ENCODE measurements at places on chromosomes 3 and 15. TPM values are rescaled to one million over a fixed set of nuclear protein-coding genes. Genes with fewer than 3 reads are reported as not detected.

Gene UBA7
- total RNA-seq: 8.3 TPM

Gene RTP3
- total RNA-seq: 0.08 TPM

Gene KCNH8
- 0.79 TPM for total RNA-seq

Gene CHRNB4
- total RNA-seq: not detected

Gene HCN4
- not detected for total RNA-seq

Gene KNG1
- total RNA-seq: not detected

Gene RETNLB
- total RNA-seq: not detected

Gene PRSS50
- total RNA-seq: not detected

Gene RLBP1
- total RNA-seq: 3.7 TPM

Gene CPB1
- total RNA-seq: not detected

Gene PEX5L
- total RNA-seq: 0.48 TPM

Gene SKOR1
- 1.1 TPM for total RNA-seq

Gene CFAP20DC
- total RNA-seq: 4.5 TPM

Gene PPP1R14D
- not detected for total RNA-seq

Gene TTLL13
- not detected for total RNA-seq

Gene CHRNA3
- total RNA-seq: not detected

Gene CSTA
- total RNA-seq: not detected

Gene ITIH1
- total RNA-seq: not detected

Gene RASL12
- 0.60 TPM for total RNA-seq

Gene CHSY1
- 38.2 TPM for total RNA-seq

Gene CADPS
- total RNA-seq: 0.03 TPM

Gene LEKR1
- 1.2 TPM for total RNA-seq

Gene KBTBD13
- total RNA-seq: not detected

Gene ARHGEF26
- total RNA-seq: 5.5 TPM

Gene C3orf20
- not detected for total RNA-seq

Gene TNIK
- total RNA-seq: 5.2 TPM

Gene CMTM8
- 2.7 TPM for total RNA-seq

Gene CHRNA7
- 0.30 TPM for total RNA-seq

Gene MYNN
- 12.2 TPM for total RNA-seq

Measured in A375 (cell line).